ENCODE measurements at places on chromosomes 2 and 18.
A peak's percentile ranks its signal among the peaks of the same experiment; 100 is the strongest.

DNA sequence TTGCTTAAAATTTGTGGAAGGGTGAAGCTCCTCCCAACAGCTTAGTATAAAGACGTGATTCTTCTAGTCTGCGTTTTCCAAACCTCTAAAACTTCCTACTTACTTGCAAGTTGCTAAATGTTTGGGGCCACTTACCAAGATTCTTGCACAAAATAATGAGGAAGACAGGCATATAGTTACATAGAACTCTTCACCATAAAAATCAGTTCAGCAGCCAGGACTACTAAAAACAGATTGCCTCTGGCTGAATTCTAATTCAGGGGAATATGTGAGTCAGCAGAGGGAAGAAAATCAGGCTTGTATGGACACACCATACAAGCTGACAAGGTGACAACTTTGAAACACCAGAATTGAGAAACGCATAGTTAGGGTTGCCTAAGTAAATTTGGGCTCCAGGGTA lies 2.8 kb upstream of the PEX13 start:
- DNase-seq = no peak

DNA sequence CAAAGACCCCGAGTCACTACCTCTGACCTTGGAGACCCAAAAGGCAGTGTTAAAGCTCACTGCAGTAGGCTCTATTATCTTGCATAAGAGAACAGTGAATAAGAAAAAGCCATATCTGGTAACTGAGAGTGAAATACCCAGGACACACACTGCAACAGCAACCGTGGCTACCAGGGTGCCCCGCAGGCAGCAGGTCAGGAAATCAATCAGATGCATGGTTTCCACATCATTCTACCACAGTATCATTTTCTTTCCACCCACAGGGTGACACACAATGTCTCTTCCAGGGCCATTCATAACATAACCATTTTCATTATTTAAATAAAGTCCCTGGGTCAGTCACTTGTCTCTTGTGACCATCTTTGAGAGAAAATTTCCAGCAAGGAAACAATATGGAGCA lies 131.3 kb downstream of the CCBE1 start:
- DNase-seq = no peak

DNA sequence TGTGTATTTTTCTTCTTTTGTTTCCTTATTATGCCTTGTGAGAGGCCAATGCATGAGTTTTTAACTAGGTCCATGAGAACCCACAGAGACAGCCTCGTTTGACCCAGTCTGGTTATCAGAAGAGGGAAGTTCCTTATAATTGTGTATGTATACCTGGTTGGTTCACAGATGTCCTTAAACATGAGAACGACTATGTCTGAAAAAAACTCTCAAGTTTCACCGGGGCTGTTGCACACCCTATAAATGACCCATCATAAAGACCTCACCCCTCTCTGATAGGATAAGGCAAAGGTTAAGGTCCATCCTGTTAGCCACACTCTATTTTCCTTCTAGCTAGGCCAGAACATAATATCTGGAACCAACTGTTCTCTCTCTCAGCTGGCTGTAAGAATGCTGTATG lies 42.7 kb upstream of the MSH2 start:
- no peak for DNase-seq

GRCh38 chr18:44601447-44601846 lies 79.2 kb upstream of the SETBP1 start:
- no peak for DNase-seq

DNA sequence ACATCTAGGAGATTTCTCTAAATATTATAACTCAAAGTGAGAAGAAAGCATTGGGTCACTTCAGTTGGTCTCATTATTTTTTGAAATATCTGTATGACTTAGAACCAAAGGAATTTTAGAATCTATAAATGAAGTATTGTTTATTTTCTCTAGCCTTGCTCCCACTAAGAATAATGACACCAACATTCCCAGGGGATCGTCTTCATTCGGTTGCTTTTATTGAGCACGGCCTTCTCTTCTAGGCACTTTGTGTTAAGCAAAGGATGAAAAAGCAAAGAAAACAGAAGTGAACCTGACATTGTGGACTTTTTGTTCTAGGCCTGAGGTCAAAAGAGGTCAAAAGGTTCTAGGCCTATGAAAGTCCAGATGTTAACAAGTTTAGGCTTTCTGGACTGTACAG lies 231.9 kb downstream of the GALR1 start:
- DNase-seq = no peak

DNA sequence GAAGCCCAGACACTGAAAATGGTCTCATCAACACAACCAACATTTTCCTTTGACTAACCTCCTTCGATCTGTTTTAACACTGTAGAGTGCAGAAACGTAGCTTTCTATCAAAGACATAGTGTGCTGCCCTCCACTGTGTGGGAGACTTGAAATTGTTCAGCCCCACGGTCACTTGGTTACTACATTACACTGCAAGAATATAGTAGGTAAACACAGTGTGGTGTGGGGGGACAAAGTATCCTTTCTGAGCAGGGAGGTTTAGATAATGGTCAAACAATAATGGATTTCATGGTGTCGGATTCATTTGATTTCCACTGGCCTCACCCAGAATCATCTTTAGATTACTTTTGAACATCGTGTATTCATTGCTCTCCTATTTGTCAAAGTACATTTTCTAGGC lies 181.0 kb downstream of the ERBB4 start:
- DNase-seq = no peak

DNA sequence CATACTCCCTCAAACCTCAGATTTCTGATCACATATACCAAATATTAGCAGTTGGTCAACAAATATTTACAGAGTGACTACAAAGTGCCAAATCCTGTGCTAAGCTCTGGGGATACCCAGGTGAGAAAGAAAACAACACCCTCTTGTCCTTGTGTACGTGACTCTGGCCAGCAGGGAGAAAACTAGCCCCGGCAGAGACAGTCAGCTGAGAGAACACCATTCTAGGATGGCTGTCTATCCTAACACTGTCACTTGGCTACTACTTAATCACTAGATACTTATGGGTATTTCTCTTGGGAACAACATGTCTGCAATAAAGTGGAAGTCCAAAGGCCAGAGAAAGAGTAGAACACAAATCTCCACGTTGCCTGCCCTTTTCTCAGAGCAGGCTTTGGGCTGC lies 57.9 kb upstream of the CD226 start:
- no peak for DNase-seq

- no peak for DNase-seq
Measured at GRCh38 chr2:145199827-145200706, 680.1 kb upstream of the ZEB2 start.

GRCh38 chr18:55587418-55588110 lies 428 bp downstream of the TCF4 start:
- no peak for DNase-seq

DNA sequence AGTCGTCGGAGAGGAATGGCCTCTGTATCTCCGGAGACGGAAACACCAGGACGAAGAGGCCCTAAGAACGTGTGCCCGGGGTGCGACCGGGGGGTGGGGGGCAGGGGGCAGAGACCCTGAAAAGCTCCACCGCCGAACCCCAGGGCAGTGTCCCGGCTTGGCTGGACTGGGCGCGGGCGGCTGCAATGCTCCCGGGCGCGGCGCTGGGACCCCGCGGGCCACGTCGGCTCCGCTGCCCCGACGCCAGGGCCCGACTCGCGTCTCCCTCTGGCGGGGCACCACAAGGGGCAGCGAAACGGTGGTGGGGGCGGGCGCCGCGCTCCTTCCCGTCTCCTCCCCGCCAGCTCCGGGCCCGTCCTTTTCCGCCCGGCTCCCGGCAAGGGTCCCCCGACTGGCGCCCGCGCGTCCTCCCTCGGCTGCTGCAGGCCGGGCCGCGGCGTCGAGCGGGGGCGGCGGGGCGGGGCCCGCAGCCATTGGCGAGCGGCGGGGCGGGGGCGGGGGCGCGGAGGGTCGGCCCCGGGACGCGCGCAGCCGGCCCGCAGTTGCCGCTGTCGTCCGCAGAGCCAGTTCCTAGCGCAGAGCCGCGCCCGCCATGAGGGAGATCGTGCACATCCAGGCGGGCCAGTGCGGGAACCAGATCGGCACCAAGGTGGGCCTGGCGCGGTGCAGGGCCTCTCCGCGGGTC lies at the start of gene TUBB6:
TUBB6 (plus strand) TSS at position 541 of the 685 bp plus-strand sequence; CDS start at position 593, 52 bp downstream.
- peak; percentile 78 for DNase-seq

- DNase-seq = no peak
Measured at GRCh38 chr18:55419132-55419946, 168.7 kb downstream of the TCF4 start.

GRCh38 chr2:19000776-19001175 lies 357.6 kb downstream of the OSR1 start:
- DNase-seq = no peak

DNA sequence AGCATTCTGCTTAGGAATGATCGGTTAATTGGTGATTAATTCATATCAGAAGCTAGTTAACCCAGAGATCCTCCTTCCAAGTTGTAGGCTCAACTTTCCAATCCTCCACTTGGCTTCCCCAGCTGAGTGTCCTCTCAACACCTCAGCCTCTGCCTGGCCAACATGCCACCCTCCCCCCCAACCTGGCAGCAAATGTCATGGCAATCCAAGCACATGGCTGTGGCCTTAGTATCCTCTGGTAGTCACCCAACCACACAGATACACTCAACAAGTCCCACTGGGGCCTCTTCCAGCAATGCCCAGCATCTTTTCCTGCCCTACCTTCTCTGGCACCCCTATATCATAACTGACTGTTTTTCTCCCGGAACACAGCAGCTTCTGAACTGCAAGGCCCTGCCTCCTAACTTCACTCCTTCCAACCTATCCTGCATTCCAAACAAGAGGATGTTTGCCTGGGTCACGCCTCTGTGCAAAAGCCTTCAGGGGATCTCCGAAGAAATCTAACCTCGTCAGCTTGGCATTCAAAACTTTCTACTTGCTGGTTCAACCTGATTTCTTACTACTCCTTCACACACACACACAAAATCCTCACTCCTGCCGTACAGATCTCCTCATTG lies 195.0 kb downstream of the CYP26B1 start:
- DNase-seq = no peak

GRCh38 chr18:79007440-79007839 lies 27.8 kb downstream of the SALL3 start:
- DNase-seq = no peak

DNA sequence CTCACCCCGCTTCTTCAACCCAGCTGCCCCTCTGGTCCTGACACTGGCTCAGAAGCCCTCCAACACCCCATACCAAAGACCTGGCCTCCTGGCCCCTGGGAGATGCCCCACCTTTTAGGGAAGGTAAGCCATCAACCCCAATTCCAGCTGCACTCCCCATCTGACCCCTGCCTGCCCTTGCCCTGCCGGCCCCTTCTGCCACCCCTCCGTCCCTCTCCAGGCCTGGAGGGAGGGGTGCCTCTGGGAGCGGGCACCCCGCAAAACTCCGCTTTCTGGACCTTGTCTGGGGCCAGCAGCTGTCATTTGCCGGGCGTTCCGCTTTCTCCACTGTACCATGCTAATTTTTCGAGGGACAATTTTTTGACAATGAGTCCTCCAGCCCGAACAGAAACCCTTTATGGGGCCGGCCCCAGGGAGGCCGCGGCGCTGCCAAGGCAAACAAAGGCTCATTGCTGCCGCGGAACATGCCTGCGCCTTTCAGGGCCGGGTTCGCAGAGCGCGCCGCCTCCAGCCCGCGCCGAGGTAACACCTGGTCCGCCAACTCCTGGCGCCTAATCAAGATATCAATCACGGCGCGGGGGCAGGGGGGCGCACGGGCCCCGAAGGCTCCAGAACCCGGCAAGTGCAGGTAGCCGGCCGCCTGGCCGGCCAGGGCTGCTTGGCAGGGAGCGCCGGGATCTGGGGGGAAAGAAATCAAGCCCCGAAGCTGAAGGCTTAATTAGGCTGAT lies 96.0 kb downstream of the INHBB start:
- no peak for DNase-seq

- no peak for DNase-seq
Measured at GRCh38 chr2:19764998-19765397, 136.8 kb downstream of the TTC32 start.

DNA sequence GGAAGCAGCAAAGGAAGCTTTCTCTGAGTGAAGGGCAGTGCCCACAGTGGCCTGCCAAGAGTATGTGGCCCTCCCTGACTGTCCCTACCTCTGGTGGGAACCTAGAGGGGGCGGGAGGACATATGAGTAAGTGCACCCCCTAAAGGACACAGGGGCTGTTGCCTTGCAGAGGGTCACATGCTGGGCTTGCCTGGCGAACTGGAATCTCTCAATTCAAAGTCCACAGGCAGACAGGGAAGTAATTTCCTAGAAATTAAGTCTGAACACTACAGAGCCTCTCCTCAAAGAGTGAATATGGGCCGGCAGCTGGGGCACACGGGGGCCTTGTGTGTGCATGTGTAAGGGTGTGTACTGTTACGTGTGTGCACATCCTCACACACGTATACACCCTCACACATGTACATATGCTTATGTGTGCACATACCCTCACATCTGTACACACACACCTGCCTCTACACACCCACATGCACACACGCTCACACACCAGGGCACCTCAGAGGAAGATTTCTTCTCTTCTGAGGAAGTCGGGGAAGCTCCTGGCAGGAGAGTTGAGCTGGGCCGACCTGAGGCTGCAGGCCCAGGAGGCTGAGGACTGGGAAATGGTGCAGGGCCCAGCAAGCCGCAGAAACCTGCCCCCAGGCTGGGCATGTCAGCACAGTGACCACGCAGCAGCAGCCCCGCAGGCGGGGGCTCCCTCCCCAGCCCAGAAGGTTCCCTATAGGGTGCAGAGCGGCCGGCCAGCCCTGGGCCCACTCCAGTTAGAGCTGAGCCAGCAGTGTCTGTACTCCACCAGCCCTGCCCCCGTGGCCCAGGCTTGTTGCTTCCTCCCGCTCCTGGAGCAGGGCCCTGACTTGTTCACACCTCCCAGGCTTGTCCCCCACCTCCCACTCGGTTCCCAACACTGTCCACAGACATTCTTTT lies 77.4 kb upstream of the TAF1B start:
- no peak for DNase-seq

Measured in T-helper 2 cell treated with Interferon-gamma antibody and Interleukin-4, amounts not matched to agents 5 μg/mL and 100 μg/mL, for 36 hours (primary cell).